ACHN (cell line): ENCODE measurements at places on chromosomes 12 and 14.
A peak's percentile ranks its signal among the peaks of the same experiment; 100 is the strongest.

DNA sequence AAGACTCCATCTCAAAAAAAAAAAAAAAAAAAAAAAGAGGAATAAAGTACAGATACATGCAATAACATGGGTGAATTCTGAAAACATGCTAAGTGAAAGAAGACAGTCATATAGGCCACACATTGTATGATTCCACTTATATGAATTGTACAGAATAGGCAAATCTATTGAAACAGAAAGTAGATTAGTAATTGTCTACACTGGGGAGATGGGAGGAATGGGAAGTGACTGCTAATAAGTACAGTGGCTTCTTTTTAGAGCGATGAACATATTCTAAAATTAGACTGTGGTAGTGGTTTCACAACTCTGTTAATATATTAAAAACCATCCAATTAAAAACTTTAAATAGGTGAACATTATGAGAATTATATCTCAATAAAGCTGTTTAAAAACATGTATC is 74.4 kb downstream of the ANKS1B start:
- no peak for DNase-seq

GRCh38 chr12:4152145-4152795 is 121.3 kb upstream of the CCND2 start:
- no peak for DNase-seq

- no peak for DNase-seq
Observed at GRCh38 chr14:54146601-54147000, 190.0 kb upstream of the BMP4 start.

DNA sequence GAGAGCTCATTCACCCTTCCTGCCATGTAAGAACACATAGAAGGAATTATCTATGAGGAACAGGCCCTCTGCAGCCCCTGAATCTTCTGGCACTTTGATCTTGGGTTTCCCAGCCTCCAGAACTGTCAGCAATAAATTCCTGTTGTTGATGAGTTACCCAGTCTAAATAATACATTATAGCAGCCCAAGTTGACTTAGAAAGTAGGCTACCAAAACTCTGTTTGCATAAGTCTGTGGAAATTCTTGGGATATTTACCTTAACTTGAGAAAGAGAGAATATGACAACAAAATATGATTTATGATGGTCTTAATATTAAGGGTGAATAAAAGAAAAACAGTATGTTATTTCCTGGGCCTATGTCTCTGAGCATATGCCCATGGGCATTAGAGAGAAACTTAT is 433.0 kb upstream of the LMO3 start:
- DNase-seq: no peak

- no peak for DNase-seq
Observed at GRCh38 chr14:54278665-54279295, 118.0 kb upstream of the CDKN3 start.

DNA sequence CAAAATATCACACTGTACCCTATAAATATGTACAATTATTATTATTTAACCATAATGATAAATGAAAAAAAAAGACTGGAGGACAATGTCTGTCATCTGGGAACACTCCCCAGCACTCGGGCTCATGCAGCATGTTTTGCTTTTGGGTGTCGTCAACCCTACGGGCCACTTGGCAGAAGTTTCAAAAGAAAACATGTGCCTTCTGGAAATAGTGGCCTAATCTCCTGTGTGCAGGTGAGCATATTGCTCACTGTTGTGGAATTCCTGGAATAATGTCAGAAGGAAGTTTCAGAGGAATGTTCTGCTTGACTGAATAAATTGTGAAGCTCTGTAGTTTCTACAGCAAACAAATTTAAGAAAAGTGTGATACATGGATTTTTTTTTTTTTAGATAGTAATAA is 298.3 kb downstream of the SSPN start:
- DNase-seq: peak; percentile 48

DNA sequence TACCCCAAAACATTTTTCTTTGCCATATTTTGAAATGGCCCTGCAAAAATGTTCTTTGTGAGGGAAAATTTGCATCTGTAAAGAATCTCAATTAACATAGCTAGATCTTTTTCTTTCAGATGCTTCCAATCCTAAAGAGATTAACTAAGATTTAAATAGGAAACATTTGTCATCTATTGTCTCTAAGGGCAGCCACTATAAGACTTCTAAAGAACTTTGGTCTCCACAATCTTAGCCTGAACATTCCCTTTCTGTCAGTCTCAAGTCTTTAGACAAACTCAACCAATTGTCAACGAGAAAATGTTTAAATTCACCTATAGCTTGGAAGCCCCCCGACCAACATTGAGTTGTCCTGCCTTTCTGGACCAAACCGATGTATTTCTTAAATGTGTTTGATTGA is 71.1 kb upstream of the RASSF8 start:
- no peak for DNase-seq

- no peak for DNase-seq
Observed at GRCh38 chr12:126171937-126172559, 1106.8 kb downstream of the AACS start.

- DNase-seq: no peak
Observed at GRCh38 chr12:946212-946611, 3.3 kb downstream of the RAD52 start.

DNA sequence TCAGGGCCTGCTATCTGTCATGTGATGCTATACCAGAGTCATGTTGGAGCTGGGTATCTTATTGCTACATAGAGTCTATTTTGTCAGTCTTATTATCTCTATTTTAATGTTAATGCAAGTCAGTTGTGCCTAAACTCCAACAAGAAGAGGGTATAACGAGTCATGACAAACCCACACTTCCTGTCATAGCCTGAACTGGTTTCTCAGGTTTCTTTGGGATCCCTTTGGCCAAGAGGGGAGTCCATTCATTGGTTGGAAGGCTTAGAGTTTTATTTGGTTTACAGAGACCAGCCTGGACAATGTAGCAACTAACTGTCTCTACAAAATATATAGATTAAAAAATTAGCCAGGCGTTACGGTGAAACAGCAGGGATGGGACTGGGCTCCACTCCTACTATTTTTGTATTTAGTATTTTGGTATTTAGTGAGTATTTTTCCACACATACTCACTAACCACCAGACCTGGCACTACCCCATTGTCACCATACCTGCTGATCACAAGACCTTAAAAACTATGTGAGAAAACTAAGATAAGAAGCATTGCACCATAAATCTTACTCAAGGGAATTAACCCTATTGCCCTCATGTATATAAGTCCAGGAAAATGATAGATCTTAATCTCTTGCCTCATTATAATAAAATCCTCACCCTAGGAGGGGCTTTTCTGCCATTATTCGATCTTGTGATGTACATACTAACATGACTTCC is 387.5 kb downstream of the IPO8 start:
- no peak for DNase-seq

DNA sequence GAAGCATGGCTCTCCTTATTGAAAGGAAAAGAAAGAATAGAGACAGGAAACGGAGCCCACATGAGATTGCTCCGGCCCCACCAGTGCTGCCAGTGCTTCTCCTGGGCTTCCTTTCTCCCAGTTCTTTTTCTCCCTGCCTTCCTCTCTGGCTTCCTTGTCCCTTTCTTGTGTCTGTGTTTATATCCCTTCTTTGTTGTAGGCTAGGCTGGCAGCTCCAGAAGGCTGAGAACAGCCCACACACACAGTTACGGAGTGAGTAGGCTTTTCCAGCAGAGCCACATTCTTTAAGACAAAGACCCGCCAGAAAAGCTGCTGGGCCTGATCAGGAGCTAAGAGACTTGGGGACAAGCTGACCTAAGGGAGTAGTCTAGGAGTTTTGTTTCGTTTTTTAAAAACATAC is 13.0 kb downstream of the CIPC start:
- no peak for DNase-seq

DNA sequence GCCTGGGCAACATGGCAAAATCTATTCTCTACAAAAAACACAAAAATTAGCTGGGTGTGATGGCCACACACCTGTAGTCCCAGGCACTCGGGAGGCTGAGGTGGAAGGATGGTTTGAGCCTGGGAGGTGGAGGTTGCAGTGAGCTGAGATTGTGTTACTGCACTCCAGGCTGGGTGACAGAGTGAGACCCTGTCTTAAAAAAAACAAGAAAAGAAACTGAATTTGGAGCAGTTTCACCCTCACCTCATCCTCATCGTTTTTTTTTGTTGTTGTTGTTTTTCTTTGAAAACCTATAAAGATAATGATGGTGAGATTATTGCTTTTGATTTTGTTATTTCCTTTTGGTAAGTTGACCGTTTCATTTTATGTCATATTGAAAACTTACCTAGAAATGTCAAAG is 60.7 kb downstream of the SLC38A6 start:
- DNase-seq: no peak
